ENCODE measurements at places on chromosomes 11 and 22.

DNA sequence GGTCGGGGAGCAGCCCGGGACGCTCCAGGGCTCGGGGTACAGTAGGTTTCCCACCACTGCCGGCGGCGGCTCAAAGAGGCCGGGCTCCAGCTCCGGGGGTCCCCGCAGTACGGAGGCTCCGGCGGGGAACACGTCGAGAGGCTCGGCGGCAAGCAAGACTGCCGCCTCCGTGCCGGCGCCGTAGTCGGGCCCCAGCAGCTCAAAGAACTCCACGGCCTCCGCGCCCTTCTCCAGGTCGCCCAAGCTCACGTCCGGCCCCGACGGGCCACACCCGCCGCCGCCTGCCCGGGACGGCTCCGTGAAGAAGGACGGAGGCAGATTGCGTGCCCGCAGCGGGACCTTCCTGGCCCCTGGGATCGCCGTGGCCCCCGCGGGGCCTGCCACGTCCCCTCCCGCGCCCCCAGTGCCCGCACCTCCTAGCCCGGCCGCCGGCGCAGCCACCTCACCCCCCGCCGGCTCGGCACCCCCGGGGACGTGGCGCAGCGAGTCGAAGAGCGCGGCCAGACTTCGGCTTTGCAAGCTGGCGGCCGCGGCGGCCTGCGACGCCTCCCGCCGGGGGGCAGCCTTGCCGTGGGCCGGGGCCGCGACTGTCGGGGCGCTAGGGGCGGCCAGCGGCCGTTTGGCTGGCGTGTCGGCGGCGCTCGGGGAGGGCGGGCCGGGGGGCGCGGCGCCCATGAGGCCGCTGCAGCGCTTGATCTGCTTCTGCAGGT, 775 bp downstream of the FAM181B start:
- no peak for DNase-seq

- peak; percentile 50 for DNase-seq
Measured at GRCh38 chr22:40176921-40177737, 596 bp upstream of the TNRC6B start.

GRCh38 chr11:47860536-47860935, 12.4 kb upstream of the NUP160 start:
- no peak for DNase-seq

- no peak for DNase-seq
Measured at GRCh38 chr22:43400449-43400848, 11.4 kb upstream of the MPPED1 start.

- peak; percentile 54 for DNase-seq
Measured at GRCh38 chr22:41603873-41604332, 14.3 kb upstream of the PMM1 start.

All from Kasumi-1 (cell line).